ENCODE measurements at places on chromosomes 4 and X.

GRCh38 chr4:24913119-24913485 is 260 bp upstream of the CCDC149 start:
- no peak for DNase-seq

DNA sequence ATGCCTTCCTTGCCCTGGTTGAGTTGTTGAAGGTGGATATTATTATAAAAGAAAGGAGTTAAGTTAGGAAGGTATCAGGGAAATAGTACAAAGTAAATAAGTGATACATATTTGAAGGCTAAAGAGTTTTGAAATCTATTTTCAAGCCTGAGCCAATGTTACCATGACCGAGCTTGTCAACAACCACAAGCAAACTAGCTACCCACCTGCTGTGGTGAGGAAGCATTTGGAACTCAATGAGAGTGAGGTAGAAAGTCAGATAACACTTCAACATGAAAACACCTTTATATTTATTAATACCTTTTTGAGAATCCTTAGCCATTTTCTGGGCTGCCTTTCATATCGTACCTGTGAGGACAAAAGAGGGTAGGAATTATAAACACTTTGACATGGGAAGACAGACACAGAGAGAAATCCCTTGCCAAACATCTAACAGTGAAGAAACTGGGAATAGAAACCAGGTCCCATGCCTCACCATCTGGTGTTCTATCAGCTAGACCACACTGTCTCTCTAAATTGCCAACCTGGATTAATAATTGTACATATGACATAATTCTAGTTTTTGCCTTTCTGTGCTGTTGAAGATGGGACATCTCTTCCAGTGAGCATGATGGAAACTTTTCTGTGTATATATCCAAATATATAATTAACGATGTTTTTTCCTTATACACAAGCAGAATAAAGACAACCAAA is 606.4 kb upstream of the NR3C2 start:
- DNase-seq, result no peak

GRCh38 chrX:23559975-23560374 is 107.3 kb upstream of the PRDX4 start:
- no peak for DNase-seq

DNA sequence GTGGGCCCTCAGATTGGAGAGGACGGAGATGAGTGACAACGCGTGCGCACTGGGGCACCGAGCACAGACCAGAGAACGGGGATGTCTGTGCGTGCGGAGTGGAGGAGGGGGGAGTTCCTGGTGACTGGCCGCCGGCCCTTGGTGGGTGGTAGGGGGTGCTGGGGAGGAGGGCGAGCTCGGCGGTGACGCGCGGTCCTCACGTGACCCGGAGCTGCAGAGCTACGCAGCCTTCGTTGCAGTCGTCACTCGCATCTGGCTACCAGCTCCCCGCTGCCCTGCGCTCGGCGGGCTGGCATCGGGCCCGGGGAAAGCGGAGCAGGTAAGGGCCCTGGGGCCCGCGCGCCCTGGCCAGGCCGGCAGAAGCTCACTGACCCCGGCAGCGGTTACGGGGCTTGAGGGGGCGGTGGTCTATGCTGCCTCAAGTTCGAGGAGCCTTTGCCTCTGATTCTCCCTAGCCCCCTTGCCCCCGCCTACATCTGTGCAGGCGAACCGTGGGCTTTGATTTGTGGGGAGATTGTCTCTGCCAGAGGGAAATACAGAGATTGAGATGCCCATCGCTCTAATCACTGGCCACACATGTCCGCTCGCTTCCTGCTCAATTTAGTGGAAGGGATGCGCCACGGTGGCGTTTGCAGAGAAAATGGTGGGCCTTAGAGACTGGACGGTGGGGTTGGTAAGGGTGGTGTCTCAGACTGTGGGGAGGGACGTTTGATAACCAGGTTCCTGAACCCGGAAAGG is at the start of gene ARMCX4:
ARMCX4 (plus strand) TSS at position 245 of the 738 bp plus-strand sequence. CDS start 3,134 bp downstream, outside the sequence.
- DNase-seq, result peak; percentile 47

DNA sequence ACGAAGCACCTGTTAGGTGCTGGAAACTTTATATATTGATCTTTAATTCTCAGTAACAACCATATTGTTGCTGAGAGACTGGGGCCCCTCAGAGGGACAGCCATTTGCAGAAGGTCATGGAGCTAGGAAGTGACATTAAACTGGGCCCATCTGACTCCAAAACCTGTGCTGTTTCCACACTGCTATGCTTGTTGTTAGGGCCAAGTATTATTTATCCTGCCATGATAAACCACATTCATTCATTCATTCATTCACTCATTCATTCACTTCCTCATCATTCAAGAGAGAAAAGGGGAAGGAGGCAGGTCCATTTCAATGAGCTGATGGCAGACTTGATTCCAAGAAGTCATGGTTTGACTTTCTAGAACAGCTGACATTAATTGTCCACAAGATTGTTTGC is 237.4 kb downstream of the STIM2 start:
- no peak for DNase-seq

Data from stimulated activated CD8-positive, alpha-beta memory T cell treated with anti-CD3 and anti-CD28 coated beads, Interleukin-4, amount 100 ng/mL, for 48 hours (primary cell).